Frontal cortex (tissue), 4 donors: ENCODE measurements at places on chromosomes 1 and 21. TPM values are rescaled to one million over a fixed set of nuclear protein-coding genes. Genes with fewer than 3 reads are reported as not detected.

Gene PDE9A
- total RNA-seq, result 13.0 TPM

Gene PDC
- not detected for total RNA-seq

Gene IL20
- total RNA-seq, result not detected

Gene DISP1
- 9.0 TPM for total RNA-seq

DNA sequence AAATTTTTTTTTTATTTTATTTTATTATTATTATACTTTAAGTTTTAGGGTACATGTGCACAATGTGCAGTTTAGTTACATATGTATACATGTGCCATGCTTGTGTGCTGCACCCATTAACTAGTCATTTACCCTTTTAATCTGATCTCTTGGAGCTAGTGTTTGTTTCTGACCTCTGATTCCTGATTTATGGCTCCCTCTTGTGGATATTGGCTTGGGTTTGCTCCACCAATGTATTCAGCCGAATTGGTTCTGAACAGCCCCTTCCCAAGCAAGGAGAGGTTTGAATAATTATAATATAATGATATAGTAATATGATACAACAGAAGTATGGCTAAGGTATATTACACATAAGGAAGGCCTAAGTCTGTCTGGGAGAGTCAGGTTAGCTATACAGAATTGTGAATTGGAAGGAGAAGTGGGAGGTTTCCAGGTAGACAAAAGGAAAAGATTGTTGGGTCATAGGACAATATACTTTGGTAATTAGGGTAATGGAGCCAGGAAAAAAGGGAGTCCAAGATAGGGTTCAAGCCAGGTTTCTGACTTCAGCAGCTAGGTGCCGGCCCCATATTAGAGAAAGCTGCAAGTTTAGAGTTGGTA lies 53.1 kb upstream of the HMCN1 start:
- no peak for DNase-seq

GRCh38 chr1:51484591-51484990 lies 34.5 kb downstream of the EPS15 start:
- DNase-seq, result no peak

DNA sequence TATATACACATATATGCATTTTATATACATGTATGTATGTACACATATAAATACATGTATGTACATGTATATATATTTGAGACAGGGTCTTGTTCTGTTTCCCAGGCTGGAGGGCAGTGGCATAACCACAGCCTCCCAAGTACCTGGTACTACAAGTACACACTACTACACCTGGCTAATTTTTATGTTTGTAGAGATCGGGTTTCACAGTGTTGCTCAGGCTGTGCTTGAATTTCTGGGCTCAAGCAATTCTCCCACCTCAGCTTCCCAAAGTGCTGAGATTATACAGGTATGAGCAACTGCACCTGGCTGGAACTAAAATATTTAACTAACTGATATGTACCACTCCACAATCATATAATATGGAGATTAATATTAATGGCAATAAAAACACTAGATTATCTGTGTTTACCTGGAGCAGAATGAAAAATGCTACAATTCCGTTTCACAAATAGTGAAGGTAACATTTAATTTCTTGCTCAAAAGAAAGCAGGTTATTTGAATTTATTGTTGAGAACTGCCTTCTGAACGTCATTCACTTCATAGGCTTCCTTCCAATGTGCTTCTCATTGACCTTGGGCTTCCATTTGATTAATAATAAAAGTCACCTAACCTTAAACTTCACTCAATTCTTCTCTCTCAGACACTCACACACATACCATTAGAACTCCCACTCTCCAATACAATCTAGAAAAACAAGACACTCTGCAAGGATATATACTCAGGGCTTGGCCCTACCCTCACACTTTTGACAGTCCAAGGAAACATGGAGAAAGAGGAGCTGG lies 57.0 kb downstream of the PTGER3 start:
- no peak for DNase-seq

GRCh38 chr1:94729267-94729666 lies 90.9 kb upstream of the SLC44A3 start:
- no peak for DNase-seq

DNA sequence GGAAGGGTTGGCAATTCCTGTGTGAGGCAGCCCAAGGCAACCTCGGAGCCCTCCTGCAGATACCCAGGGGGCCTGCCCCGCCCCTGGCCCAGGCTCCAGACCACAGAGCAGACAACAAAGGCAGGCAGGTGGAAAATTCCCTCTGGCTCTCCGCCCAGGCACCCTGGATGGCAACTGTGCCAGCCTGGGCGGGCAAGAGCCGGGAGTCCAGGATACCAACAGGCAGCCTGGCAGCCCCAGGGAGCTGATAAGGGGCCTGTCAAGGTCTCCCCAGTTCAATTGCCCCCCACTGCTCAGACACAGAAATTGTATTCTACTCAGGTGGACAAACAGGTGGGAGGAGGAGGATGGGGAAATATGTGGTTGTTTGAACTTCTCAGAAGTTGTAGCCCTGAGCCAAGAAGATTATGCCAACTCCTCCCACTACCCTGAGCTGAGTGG lies 15.4 kb upstream of the GPR37L1 start:
- DNase-seq, result no peak

DNA sequence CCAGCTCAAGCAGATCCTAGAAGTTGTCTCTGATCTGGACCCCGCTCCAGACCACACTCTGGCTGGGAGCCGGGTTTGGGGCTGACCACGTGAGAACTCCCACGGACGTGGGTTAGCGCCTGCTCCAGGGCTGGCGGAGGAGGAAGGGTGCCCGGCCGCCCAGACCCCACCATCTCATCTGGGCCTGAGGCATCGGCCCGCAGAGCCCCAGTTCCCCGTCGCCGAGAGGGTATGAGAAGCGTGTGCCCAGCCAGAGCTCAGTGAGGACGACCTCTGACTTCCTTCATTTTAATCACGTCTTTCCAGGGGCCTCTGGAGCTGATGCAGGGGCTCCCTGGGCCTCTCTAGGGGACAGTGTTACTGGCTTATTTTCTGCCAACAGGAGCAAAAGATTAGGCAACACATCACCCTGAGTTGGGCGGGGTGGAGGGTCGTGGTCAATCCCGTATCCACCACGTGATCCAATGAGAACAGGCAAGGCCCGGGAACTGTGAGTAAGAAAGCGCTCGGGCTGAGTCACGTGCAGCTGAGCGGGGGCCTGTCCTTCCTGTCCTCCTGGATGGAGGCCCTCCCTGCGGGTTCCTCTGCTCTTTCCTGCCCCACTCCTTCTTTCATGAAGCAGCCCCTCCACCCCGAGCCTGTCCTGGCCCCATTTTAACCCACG lies 81.1 kb downstream of the SIK1 start:
- no peak for DNase-seq

DNA sequence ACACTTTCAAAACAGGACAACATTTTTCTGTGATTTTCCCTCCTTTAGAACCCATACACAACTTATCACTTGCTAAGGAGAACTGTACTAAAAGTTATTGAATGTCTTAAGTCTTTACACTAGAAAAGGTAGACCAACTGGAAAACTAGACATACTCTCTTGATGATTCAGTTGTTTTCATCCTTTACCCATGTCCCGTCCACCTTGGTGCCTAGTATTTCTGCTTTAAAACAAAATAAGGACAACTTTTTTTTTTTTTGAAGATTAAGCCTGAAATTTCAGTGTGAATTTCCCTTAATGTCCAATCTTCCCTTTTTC lies 4.5 kb downstream of the CDKN2C start:
- no peak for DNase-seq
